Thyroid gland (tissue), 4 donors: ENCODE measurements at places on chromosomes 13 and 19.

GRCh38 chr13:67008075-67008668 is 222.0 kb downstream of the PCDH9 start:
- no peak overlapping the region for H3K27ac ChIP-seq

- H3K27me3 ChIP-seq = no peaks in the 10 kb centered on the region
- H3K36me3 ChIP-seq = no peaks in the 10 kb centered on the region
- DNase-seq = no peak
- no peaks in the 10 kb centered on the region for H3K4me1 ChIP-seq
- H3K27ac ChIP-seq = no peak overlapping the region
Observed at GRCh38 chr13:22757530-22758120, 423.2 kb upstream of the SGCG start.

GRCh38 chr19:676007-676338 is 219 bp upstream of the FSTL3 start:
- no peaks in the 10 kb centered on the region for H3K36me3 ChIP-seq
- H3K4me1 ChIP-seq = peaks cover 17% of the 10 kb centered on the region
- H3K27me3 ChIP-seq = no peaks in the 10 kb centered on the region
- H3K4me3 ChIP-seq = peak overlapping the region; percentile 41
- H3K27ac ChIP-seq = peak overlapping the region; percentile 30
- DNase-seq = no peak

DNA sequence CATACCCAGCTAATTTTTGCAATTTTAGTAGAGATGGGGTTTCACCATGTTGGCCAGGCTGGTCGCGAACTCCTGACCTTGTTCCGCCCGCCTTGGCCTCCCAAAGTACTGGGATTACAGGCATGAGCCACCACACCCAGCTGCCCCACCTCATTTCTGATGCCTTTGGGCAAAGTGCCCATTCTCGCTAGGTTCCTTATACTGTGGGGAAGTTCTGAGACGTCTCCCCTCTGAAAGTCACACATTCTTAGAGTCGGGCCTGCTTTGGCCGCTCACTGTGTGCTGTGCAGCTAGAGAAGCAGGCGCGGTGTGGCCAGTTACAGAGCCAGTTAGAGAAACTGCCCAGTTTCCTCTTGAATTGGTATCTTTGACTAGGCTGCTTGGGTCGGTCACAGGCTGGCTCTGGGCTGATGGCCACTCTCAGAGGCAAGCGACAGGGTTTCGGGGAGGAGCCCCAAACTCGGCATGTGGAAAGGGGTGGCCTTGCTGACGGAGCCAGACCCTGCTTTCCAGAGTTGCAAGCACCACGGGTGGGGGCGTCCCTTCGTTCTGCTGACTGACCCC is 18.0 kb downstream of the PRAM1 start:
- H3K36me3 ChIP-seq = peaks cover 56% of the 10 kb centered on the region
- no peaks in the 10 kb centered on the region for H3K27me3 ChIP-seq
- H3K4me3 ChIP-seq = no peak overlapping the region

DNA sequence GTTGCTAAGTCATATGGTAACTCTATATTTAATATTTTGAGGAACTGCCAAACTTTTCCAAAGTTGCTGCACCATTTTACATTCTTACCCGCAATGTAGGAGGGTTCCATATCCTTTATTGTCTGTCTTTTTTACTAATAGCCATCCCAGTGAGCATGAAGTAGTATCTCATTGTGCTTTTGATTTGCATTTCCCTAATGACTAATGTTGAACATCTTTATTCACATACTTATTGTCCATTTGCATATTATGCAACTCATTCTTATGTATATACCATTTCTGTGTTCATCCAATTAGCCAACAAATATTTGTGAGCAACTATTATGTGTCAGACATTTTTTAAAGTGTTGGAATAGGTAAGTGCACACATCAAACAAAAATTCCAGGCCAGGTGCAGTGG is 20.4 kb upstream of the ATP8A2 start:
- H3K4me3 ChIP-seq = no peak overlapping the region
- no peaks in the 10 kb centered on the region for H3K27me3 ChIP-seq
- H3K36me3 ChIP-seq = no peaks in the 10 kb centered on the region
- H3K27ac ChIP-seq = no peak overlapping the region
- no peaks in the 10 kb centered on the region for H3K4me1 ChIP-seq

- H3K4me3 ChIP-seq = no peak overlapping the region
- DNase-seq = no peak
- peak overlapping the region; percentile 99 for H3K27ac ChIP-seq
- H3K4me1 ChIP-seq = peaks cover 28% of the 10 kb centered on the region
- peaks cover 47% of the 10 kb centered on the region for H3K36me3 ChIP-seq
Observed at GRCh38 chr19:1275976-1276627, 772 bp downstream of the FAM174C start.

DNA sequence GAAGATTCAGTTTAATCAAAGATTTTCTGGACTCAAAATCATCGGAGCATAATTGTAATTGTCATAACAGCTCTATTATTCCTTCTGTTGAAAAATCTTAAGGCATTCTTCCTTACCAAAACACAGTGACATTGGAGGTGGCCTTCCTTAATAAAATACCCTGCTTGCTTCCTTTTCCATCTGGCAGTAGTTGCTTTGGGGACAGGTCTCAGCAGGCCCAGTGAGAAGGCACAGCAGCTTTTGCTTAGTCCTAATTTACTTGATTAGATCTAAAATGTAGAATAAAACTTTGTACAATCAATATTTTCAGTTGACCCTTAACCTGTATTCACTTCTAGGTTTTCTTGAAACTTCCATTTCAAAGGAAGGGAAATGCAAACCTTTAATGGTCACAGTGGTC is 471.6 kb downstream of the PCDH20 start:
- H3K27ac ChIP-seq = no peak overlapping the region
- no peaks in the 10 kb centered on the region for H3K36me3 ChIP-seq
- no peak overlapping the region for H3K4me3 ChIP-seq
- H3K27me3 ChIP-seq = no peaks in the 10 kb centered on the region
- no peak for DNase-seq

DNA sequence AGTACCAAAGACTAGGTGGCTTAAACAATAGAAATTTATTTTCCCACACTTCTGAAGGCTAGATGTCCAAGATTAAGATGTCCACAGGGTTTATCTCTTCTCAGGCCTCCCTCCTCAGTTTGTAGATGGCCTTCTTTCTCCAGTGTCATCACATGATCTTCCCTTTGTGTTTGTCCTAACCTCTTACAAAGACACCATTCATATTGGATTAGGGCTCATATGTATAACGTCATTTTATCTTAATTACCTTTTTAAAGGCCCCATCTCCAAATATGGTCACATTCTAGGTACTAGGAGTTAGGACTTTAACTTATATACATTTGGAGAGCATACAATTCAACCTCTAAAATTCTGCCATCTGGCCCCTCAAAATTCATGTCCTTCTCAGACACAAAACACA is 34.3 kb downstream of the N4BP2L2 start:
- no peaks in the 10 kb centered on the region for H3K36me3 ChIP-seq
- no peak for DNase-seq
- no peaks in the 10 kb centered on the region for H3K27me3 ChIP-seq
- no peaks in the 10 kb centered on the region for H3K4me1 ChIP-seq
- no peak overlapping the region for H3K27ac ChIP-seq

DNA sequence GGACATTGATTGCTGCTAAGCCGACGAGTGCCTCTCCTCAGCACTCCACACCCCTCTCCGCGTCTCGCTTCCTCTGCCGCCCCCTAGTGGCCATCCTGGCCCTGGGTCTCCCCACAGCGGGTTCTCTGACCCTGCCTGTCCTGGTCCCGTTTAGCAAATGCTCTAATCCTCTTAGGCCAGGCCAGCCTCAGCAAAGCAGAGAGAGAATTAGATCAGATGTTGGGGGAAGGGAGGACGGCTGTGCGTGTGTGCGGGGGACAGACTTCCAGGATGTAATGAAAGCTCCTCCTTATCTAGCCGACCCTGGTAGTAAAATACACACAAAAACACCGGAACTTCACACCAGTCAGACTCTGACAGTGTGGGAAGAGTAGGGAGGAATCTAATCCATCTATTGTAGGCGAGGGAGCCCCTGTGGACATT is 4.5 kb downstream of the TPRX2 start:
- no peaks in the 10 kb centered on the region for H3K27me3 ChIP-seq
- H3K4me1 ChIP-seq = no peaks in the 10 kb centered on the region

- no peaks in the 10 kb centered on the region for H3K36me3 ChIP-seq
- H3K4me1 ChIP-seq = peaks cover 15% of the 10 kb centered on the region
- H3K27me3 ChIP-seq = no peaks in the 10 kb centered on the region
- H3K27ac ChIP-seq = no peak overlapping the region
Observed at GRCh38 chr13:50203256-50203941, 188.2 kb downstream of the KCNRG start.

DNA sequence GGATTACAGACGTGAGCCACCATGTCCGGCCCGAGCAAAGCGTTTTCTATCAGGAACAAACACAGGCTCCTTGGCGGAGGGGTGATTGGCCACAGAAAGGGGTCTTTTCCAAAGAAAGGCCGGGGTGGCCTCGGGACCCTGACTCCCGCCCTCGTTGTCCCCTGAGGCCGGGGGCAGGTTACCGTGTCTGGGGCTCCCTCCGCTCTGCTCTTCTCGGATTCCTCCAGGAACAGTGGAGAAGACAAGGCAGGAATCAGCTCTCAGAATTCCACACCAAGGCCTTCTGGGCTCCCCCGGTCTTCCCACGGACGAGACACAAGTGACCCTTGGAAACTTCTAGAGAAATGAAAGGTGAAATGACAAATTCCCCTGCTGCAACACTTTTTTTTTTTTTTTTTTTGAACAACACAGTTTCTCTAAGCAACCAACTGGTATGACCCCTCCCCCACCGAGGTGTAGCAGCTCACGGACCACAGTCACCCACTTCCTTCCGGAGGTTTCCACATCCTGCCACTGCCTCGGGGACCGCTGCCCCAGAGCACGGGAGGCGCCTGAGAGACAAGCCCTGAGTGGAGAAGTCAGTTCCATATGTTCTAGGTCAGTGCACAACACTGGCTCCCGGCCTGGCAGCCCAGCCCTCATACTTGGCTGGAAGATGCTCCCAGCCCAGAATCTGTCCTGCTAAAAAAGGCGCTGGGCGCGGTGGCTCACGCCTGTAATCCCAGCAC is 11.0 kb downstream of the MOB3A start:
- no peaks in the 10 kb centered on the region for H3K36me3 ChIP-seq
- no peak overlapping the region for H3K27ac ChIP-seq
- no peak overlapping the region for H3K4me3 ChIP-seq
- peak; percentile 46 for DNase-seq

GRCh38 chr13:38872693-38873092 is 117.9 kb downstream of the STOML3 start:
- no peaks in the 10 kb centered on the region for H3K4me1 ChIP-seq
- H3K4me3 ChIP-seq = no peak overlapping the region
- DNase-seq = peak; percentile 67
- H3K27me3 ChIP-seq = no peaks in the 10 kb centered on the region

- no peak overlapping the region for H3K4me3 ChIP-seq
- no peaks in the 10 kb centered on the region for H3K4me1 ChIP-seq
- no peaks in the 10 kb centered on the region for H3K27me3 ChIP-seq
- H3K27ac ChIP-seq = no peak overlapping the region
- DNase-seq = no peak
Observed at GRCh38 chr13:83709426-83710132, 172.7 kb downstream of the SLITRK1 start.

- no peaks in the 10 kb centered on the region for H3K4me1 ChIP-seq
- H3K36me3 ChIP-seq = no peaks in the 10 kb centered on the region
- H3K27ac ChIP-seq = no peak overlapping the region
- no peak for DNase-seq
- H3K4me3 ChIP-seq = no peak overlapping the region
Observed at GRCh38 chr19:5170329-5170745, 170.3 kb downstream of the PTPRS start.

- no peaks in the 10 kb centered on the region for H3K36me3 ChIP-seq
- H3K27ac ChIP-seq = no peak overlapping the region
- no peaks in the 10 kb centered on the region for H3K27me3 ChIP-seq
Observed at GRCh38 chr19:42542791-42543190, 14.5 kb upstream of the CEACAM1 start.

GRCh38 chr13:44710576-44710975 is 134.4 kb upstream of the TSC22D1 start:
- H3K36me3 ChIP-seq = no peaks in the 10 kb centered on the region
- H3K4me1 ChIP-seq = no peaks in the 10 kb centered on the region
- no peaks in the 10 kb centered on the region for H3K27me3 ChIP-seq
- DNase-seq = no peak
- no peak overlapping the region for H3K4me3 ChIP-seq
